ENCODE measurements at places on chromosomes 2 and 18.

- DNase-seq: no peak
These were observed 105.9 kb upstream of the CREB1 start for GRCh38 chr2:207423886-207424285.

DNA sequence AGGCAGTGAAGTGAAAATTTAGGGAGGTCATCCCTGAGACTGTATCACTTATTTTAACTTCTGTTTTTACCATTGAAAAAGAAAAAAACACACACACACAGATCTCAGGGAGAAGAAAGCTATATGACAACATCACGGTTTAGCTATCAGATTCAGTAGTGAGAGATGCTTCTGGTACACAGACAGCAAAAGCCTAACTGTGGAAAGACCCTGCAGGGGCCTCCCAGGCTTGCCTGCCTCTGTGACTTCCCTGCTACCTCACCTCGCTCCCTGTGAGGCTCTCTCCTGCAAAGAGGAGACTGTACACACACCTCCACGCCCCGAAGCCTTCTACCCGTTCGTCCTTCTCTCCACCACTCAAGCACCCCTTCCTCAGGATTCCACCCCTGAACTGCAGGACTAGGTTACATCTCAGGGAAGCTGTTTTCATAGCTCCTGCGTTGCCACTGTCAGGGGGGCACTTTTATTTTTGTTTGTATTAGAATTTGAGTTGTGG lies 86.3 kb downstream of the EPB41L3 start:
- no peak for DNase-seq

- no peak for DNase-seq
These were observed 57.8 kb downstream of the VIL1 start for GRCh38 chr2:218476676-218477075.

DNA sequence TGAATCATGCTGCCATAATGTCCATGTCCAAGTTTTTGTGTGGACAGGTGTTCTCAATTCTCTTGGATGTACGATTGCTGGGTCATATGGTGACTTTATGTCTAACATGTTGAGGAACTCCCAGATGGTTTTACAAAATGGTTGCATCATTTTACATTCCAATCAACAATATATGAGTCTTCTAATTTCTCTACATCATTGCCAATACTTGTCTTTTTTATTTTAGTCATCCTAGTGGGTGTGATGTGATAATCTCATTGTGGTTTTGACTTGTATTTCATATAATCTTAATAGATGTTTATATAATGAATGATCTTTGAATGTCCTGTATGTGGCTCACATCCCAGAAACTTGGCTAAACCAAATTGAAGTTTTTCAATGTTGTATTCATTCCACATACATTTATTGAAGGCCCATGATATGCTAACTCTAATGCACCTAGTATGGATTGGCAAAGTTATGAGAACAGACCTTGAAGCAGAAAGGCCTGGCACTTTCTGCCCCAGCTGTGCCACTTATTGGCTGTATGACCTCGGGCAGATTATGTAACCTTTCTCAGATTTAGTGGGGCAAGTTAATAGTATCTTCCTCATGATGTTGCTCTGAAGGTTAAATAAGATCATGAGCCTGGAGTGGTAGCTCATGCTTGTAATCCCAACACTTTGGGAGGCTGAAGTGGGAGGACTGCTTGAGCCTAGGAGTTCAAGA lies 205.4 kb downstream of the RAB3GAP1 start:
- DNase-seq: no peak

GRCh38 chr18:74294526-74294925 lies 2.8 kb upstream of the CYB5A start:
- no peak for DNase-seq

- no peak for DNase-seq
These were observed 51.2 kb downstream of the MBP start for GRCh38 chr18:77081390-77081778.

- no peak for DNase-seq
These were observed 734 bp downstream of the SLC25A12 start for GRCh38 chr2:171893196-171893823.

GRCh38 chr2:146506851-146507250 lies 1338.0 kb upstream of the ACVR2A start:
- DNase-seq: no peak
